ENCODE measurements at places on chromosomes 13 and 19.

DNA sequence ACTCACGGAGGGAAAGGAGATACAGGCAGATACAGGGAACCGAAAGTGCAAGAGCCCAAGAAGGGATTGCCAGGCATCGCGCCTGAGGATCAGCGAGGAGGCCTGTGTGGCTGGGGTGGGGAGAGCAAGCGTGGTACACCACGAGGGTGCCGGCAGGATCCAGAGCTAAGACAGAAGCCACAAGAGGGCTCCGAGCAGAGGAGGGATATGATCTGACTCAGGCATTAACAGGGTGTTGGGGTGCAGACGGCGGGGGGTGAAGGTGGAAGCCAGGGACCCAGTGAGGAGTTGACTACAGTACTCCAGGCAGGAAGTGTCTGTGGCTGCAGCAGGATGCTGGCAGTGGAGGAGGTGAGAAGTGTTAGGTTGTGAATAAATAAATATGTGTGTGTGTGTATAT is 5.4 kb upstream of the PPP1R37 start:
- no peak for DNase-seq

DNA sequence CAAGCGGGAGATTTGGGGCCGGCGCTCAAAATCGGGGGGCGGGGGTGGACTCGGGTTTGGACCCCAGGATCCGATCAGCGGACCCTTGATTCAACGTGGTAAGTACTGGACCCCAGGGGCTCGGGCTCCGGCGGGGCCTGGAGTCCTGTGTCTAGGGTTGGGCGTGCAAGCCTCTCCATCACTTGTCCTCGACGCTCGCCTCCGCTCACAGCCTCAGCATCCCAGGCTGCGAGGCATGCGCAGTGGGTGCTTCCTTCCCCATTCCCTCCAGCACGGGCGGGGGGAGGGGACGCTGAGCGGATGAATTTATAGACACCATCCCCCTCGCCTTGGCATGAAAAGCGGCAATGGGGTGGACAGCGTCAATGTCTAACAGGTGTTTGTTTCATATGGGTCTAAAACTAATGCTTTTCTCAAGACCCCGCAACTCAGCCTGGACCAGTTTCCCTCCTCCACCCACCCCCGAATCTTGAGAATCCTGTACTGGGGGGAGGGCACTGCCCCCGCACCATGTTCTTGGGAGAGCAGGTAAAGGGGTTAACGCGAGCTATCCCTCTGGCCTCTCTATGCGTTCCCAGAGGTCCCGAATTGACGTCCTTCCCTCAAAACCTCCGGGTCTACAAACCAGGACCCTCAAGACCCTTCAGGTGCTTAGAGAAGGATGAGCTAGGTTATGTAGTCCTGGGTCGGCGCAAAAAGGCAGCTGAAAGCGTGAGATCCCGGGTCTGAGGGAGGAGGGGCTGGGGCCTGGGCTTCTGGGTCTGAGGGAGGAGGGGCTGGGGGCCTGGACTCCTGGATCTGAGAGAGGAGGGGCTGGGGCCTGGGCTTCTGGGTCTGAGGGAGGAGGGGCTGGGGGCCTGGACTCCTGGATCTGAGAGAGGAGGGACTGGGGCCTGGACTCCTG is 579 bp downstream of the CPT1C start:
- DNase-seq: peak; percentile 79

- DNase-seq: no peak
Observed at GRCh38 chr13:30577401-30577852, 40.3 kb upstream of the USPL1 start.

DNA sequence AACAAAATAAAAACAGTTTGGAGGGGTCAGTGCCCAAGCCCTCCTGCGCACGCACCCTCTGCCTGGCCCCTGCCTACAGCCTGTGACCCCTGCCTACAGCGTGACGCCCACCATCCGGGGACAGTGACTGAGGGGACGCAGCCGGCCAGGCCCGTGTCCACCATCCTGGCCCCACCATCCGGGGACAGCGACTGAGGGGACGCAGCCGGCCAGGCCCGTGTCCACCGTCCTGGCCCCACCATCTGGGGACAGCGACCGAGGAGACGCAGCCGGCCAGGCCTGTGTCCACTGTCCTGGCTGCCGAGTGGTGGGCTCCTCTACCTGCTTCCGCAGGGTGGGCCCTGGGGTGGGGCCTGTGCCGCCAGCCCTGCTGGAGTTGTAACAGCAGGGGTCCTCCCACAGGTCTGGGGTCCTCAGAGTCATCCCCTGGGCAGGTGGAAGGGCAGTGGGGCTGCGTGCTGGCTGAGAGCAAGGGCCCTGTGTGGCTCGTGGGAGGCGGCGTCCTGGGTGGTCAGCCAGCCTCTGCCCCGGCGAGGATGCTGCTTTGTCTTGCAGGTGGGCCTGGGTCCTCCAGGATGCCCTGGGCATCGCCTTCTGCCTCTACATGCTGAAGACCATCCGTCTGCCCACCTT is 14.3 kb downstream of the SPPL2B start:
- DNase-seq: no peak

GRCh38 chr13:24091080-24091479 is 69.4 kb upstream of the SPATA13 start:
- DNase-seq: no peak

DNA sequence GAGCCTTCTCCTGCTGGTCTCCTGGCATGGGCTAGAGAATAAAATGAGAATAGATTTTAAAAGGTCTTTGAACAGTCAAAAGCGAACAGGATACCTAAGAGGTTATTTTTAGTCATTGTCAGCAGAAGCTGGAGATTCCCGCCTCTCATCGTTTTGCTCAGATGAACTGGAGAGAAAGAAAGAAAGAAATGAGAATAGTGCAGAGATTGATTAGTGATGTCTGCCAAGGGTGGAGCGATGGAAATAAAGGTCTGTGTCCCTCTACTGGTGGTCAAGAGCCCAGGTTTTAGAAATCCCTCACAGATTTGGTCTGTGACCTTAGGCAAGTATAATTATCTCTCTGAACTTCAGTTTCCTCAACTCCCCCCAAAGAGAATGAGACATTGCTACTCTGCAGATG is 5.3 kb downstream of the NCAN start:
- DNase-seq: no peak

GRCh38 chr13:60164234-60164889 is 634 bp upstream of the DIAPH3 start:
- no peak for DNase-seq

DNA sequence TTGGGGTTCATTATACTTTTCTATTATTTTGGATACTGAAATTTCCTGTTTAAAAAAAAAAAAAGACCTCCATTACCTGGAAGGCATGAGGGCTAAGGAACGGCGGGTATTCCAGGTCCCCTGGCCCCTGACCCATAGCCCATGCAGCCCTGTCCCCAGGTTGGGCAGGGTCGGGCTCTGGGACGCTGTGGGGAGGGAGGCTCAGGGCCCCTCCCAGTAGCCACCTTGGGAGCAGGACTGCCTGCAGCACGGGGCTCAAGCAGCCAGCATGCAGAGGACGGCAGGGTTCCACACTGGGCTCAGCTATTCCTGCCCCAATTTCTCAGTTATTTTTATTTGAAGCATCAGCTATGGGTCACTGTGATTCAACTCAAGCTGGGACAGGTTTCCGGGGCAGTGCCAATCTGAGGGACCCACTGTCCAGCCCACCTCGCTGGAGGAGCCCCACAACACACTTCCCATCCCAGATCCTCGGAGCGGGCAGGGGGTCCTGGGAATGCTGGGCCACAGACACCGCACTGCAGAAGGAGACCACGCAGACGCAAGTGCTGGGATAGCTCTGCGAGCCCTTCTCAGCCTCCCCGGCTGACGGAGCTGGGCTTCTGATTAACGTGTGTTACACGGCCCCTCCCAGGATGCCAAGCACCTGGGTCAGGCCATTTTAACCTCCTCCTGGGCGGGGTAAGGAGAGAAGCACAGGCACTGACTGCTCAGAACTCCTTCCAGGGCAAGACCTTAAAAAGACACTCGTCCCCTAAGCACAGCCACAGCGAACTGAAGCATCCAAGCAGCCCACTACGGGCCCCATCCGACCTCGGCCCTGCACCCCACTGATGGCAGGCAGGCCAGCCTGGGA is 60.1 kb downstream of the PEPD start:
- no peak for DNase-seq

DNA sequence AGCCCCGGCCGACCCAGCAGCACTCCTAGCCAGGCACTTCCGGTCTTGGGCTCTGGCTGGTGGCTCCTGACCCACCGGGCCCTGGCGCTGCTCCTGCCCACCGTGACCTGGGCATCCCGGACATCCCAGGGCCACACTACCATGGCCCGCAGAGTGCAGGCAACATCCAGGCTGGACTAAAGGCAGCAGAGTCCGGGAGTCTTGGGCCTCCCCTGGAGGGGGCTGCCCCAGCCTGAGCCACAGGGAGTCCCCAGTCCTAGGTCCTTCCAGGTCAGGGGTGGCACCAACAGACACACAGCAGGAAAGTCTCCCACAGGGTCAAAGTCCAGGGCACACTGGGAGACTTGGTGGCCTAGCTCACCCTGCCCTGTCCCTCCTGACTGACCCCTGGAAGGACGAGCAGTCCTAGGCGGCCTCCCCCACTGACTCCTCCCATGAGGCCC is 10.8 kb downstream of the LSM4 start:
- DNase-seq: no peak

- no peak for DNase-seq
Observed at GRCh38 chr19:55581823-55582223, 1.2 kb upstream of the ZNF579 start.

GRCh38 chr19:49155820-49156346 is 687 bp upstream of the HRC start:
- no peak for DNase-seq

DNA sequence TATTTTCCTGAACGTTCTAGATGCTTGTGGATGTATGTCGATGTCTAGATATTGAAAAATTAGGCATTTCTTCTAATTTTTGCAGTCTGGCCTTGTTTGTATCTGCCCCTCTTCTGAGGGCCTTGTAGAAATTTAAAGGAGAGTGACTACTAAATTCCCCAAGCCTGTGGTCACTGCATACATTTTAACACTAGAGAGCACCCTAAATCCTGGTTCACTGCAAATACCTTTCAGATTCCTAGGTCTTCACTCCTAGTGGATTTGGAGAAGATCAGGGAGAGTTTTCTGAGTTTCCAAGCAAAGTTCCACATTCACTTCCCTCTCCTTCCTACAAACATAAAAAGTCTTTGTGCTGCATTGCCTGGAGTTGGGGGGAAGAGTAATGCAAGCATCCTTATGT is 1272.5 kb downstream of the OLFM4 start:
- DNase-seq: no peak

DNA sequence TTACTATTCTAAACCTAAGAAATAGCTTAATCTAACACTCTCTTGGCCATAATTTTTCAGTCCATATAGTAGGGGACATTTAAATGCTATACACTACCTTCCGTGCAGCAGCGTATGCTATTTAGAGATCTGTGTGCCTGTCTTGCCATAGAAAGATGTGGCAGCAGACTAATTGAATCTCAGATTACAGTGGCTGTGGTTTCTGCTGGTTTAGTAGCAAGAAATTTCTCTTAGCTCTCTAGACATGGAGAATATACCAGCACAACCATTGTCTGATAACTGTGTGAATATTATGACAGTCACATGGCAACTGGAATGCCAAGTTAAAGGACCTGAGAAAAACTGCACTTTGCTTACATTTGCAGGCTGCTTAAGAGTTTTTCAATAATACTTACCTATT is 672.4 kb upstream of the MIR17HG start:
- DNase-seq: no peak

GRCh38 chr13:71867131-71867814 is at the start of gene DACH1:
Gene DACH1 (minus strand): TSS chr13:71867204.
- DNase-seq: peak; percentile 57

GRCh38 chr13:91017031-91017668 is 330.3 kb upstream of the MIR17HG start:
- peak; percentile 41 for DNase-seq

- no peak for DNase-seq
Observed at GRCh38 chr13:114118086-114118485, 14.3 kb downstream of the RASA3 start.

DNA sequence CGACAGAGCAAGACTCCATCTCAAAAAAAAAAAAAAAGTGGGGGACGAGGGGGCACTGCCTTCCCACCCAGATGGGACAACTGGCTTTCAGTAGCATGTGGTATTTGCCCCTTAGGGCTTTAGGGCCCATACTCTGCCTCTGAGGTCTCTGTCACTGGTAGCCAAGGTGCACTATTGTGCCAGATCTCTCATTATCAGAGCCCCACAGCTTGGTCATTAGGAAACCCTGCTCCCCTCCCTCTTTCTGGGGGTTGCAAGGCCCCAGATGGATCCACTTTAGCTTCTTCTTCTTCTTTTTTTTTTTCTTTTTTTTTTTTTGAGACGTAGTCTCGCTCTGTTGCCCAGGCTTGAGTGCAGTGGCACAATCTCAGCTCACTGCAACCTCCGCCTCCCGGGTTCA is 11.2 kb upstream of the ZNF358 start:
- DNase-seq: no peak

GRCh38 chr13:26707122-26708006 is 53.2 kb downstream of the GPR12 start:
- DNase-seq: peak; percentile 22

- DNase-seq: no peak
Observed at GRCh38 chr13:27201661-27202060, 30.1 kb upstream of the USP12 start.

GRCh38 chr13:31073859-31074718 is 87.6 kb downstream of the HSPH1 start:
- no peak for DNase-seq
